ENCODE measurements at places on chromosomes 7 and 10.

- DNase-seq: no peak
These were observed 3.1 kb downstream of the MEPCE start for GRCh38 chr7:100432621-100433275.

- DNase-seq: no peak
These were observed 200.2 kb downstream of the WDR37 start for GRCh38 chr10:1256432-1256725.

DNA sequence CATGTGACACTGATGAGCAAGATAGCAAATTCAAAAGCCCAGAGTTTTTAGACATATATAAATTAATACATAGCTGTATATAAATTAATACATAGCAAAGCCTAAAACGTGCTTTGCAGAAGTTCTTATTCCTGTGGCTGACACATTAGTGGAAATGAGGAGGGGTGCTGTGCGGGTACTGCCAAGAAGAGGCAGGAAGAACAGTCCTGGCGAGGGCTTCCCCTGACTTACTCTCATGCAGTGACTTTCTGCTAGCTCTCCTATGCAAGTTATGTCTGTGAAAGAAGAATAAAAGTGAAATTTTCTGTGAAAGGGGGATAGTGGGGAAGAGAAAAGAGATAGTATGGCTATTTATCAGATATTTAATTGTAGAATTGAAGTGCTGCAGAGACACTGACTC is 27.6 kb downstream of the TWIST1 start:
- no peak for DNase-seq

- DNase-seq: no peak
These were observed 1.9 kb downstream of the TBXAS1 start for GRCh38 chr7:139830782-139831501.

GRCh38 chr7:29424295-29424983 is 139.2 kb upstream of the PRR15 start:
- DNase-seq: no peak

DNA sequence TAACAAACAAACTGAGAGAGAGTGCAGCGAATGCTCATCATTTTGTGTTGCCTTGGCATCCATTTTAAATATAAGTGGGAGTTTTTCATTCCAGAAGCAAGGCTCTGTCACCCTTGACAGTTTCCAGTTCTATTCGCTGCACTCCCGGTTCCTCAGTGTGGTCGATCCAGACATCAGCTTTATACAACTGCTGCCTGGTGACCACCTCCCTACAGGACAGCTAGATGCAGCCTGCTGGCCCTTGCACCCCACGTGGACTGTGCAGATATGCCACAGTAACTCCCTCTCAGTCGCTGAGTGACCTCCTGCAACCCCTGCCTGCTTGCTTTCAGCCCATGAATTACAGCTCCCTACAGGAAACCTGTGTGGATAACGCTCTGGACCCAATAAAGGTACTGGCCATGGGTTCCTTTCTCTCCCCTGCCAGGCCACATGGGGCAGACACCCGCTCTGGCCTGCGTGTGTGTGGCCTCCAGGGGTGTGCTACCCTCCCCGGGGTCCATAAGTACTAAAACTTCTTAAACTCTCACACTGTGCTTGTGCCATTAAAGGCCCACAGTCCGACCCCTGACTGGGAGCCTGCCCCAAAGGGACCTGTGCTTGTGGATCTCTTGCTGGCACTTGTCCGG is 23.6 kb downstream of the BEND7 start:
- DNase-seq: no peak

DNA sequence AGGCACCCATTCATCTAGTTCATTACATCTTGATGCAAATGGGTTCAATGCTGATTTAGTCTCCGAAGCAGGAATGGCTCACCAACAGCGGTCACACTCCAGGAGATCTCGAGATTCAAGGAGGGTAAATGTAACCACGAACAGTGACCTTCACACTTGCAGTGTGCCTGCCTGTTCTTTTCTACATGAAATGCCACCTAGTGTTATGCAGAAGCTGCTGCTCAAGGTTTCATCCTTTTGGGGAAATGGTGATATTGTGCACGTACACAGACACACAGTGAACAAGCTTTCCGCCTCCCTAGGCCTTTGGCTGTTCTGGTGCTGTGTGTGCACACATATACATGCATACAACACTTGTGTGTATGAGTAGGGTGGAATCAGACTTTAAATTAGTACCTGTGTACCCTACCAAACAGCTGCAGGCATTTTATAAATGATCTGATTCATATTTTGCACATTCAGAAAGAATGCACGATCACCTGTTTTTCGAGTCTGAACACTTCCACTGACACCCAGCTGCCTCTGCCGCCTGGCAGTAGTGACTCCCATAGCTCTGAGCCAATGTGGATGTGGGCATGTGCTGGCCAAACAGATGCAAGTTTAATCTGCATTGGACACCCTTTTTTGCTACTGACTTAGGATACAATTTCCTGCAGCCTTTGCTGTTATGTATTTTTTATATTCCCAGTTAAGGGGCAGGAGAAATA is 100.5 kb downstream of the TACC2 start:
- DNase-seq: no peak

All from OCI-LY7 (cell line).